ENCODE measurements at places on chromosomes 6 and 20. TPM values are rescaled to one million over a fixed set of nuclear protein-coding genes. Genes with fewer than 3 reads are reported as not detected.

Gene TPX2
- polyA plus RNA-seq: 21.8 TPM

Gene TBXT
- polyA plus RNA-seq: not detected

- H3K4me3 ChIP-seq: no peak overlapping the region
- no peaks in the 10 kb centered on the region for H3K27me3 ChIP-seq
- no peaks in the 10 kb centered on the region for H3K36me3 ChIP-seq
Measured at GRCh38 chr20:10611357-10611756, 62.4 kb downstream of the JAG1 start.

Gene TRIM40
- polyA plus RNA-seq: 4.0 TPM

- DNase-seq: no peak
- H3K27ac ChIP-seq: peak overlapping the region; percentile 89
- peaks cover 5% of the 10 kb centered on the region for H3K4me1 ChIP-seq
- H3K4me3 ChIP-seq: no peak overlapping the region
- H3K27me3 ChIP-seq: no peaks in the 10 kb centered on the region
Measured at GRCh38 chr6:44072452-44072958, 54.7 kb downstream of the MRPL14 start.

DNA sequence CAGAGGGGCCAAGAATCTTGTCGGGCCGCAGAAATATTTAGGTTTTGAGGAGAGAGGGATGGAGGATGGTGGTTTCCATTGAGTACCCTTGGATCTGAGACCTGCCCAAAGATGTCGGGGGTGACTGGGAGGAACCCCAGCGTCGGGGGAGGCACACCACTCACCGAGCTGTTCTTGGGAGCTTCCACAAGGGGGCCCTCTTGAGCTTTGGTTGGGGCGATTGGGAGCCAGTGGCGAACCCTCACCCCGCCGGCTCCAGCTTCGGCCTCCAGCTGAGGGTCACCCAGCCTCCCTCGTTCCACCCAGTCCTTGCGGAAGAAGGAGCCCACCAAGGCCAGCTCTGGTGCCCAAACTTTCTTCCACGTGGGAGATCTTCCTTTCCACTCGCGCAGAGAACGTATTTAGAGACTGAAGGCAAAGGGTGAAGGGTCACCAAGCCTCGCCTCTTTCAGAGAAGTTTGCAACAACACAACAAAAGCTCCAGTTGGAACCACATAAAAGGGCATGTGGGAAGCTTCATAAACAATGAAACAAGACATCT, 33.6 kb downstream of the APCDD1L start:
- no peak overlapping the region for H3K4me3 ChIP-seq
- no peaks in the 10 kb centered on the region for H3K4me1 ChIP-seq
- no peaks in the 10 kb centered on the region for H3K27me3 ChIP-seq
- no peaks in the 10 kb centered on the region for H3K36me3 ChIP-seq

DNA sequence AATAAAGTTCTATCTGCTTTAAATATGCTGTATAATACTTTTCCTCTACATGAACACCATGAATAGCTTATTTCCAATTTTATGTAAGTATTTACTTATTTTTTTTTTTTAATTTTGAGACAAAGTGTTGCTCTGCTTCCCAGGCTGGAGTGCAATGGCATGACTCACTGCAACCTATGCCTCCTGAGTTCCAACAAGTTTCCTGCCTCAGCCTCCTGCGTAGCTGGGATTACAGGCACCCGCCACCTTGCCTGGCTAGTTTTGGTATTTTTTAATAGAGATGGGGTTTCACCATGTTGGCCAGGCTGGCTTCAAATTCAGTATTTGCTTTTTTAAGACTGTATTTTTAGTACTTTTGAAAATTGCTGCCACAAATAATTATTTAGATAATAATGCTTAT, 1365.9 kb downstream of the GRIK2 start:
- H3K4me3 ChIP-seq: no peak overlapping the region
- no peak for DNase-seq
- H3K27me3 ChIP-seq: no peaks in the 10 kb centered on the region

DNA sequence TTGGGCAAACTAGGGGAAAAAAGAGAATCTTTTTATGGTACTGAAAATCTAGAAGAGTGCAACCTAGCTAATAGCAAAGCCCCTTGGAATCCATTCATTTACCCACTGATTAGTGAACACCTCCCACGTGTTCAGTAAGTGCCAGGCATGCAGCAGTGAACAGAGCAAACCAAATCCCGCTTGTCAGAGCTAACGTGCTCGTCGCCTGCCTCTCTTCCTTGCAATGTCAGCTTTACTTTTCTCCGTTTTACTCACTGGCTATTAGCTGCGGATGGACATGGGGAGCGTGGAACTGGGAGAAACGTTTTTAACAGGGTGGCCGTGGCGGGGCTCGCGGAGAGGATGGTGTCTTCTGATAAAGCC, 120.4 kb downstream of the SYNDIG1 start:
- no peaks in the 10 kb centered on the region for H3K4me1 ChIP-seq
- H3K4me3 ChIP-seq: no peak overlapping the region
- no peak for DNase-seq
- no peaks in the 10 kb centered on the region for H3K27me3 ChIP-seq
- no peak overlapping the region for H3K27ac ChIP-seq

- H3K27ac ChIP-seq: no peak overlapping the region
- no peaks in the 10 kb centered on the region for H3K27me3 ChIP-seq
- no peak for DNase-seq
- H3K4me3 ChIP-seq: no peak overlapping the region
- H3K4me1 ChIP-seq: peaks cover 3% of the 10 kb centered on the region
Measured at GRCh38 chr6:150766201-150766997, 99.1 kb upstream of the MTHFD1L start.

DNA sequence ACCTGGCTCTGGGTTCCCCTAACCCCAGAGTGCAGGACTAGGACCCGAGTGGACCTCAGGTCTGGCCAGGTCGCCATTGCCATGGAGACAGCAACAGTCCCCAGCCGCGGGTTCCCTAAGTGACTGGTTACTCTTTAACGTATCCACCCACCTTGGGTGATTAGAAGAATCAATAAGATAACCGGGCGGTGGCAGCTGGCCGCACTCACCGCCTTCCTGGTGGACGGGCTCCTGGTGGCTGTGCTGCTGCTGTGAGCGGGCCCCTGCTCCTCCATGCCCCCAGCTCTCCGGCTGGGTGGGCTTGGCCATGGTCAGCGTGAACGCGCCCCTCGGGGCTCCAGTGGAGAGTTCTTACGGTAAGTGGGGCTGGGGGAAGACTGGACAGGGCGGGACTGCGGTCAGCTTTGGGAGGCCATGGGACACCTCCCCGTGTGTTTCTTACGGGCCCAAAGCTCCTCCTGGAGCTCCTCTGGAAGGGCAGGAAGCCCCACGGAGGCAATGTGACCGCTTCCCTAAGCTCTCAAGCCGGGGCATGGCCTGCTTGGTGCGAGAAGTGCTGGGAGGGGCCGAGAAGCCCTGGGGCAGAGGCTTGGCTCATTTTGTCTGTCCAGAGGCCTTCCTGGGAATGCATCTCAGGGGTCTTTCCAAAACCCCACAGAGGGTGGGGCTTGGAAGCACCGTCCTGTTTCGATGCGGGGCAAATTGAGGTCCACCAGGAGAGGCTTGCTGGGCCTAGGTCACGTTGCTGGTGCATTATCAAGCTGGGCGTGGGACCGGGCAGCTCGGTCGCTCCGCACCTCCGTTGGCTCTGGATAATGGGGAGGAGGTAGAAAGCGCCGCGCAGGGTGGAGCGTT, at the start of gene HNF4A:
Gene HNF4A (plus strand): TSS at position 202 of the 855 bp plus-strand sequence. CDS start 106 bp downstream, at position 308.
- H3K27me3 ChIP-seq: no peaks in the 10 kb centered on the region
- H3K4me1 ChIP-seq: no peaks in the 10 kb centered on the region
- H3K36me3 ChIP-seq: no peaks in the 10 kb centered on the region
- peak within 1 kb of the TSS; percentile 75 for H3K4me3 ChIP-seq

Gene PDE10A
- 0.22 TPM for polyA plus RNA-seq

Gene RRAGD
- 0.67 TPM for polyA plus RNA-seq

DNA sequence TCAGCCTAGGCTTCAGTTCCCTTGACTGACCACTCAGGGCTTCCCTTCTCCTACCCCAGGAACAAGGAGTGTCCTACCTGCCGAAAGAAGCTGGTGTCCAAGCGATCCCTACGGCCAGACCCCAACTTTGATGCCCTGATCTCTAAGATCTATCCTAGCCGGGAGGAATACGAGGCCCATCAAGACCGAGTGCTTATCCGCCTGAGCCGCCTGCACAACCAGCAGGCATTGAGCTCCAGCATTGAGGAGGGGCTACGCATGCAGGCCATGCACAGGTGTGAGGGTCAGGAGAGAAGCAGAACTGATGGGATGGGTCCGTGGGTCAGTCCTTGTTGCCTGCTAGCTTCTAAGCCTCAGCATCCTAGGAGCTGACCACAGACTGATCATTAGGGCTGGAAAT, 1.6 kb downstream of the RING1 start:
- H3K36me3 ChIP-seq: no peaks in the 10 kb centered on the region
- DNase-seq: no peak
- H3K27ac ChIP-seq: no peak overlapping the region
- peaks cover 2% of the 10 kb centered on the region for H3K27me3 ChIP-seq

GRCh38 chr6:169545982-169546381, 155.8 kb downstream of the WDR27 start:
- no peaks in the 10 kb centered on the region for H3K36me3 ChIP-seq
- no peak overlapping the region for H3K4me3 ChIP-seq
- no peak for DNase-seq
- H3K27me3 ChIP-seq: no peaks in the 10 kb centered on the region
